Activated effector memory CD4-positive, alpha-beta T cell treated with anti-CD3 and anti-CD28 coated beads, Interleukin-2, amount 50 U/mL, for 16 hours (primary cell): ENCODE measurements at places on chromosomes 3 and 15.
A peak's percentile ranks its signal among the peaks of the same experiment; 100 is the strongest.

DNA sequence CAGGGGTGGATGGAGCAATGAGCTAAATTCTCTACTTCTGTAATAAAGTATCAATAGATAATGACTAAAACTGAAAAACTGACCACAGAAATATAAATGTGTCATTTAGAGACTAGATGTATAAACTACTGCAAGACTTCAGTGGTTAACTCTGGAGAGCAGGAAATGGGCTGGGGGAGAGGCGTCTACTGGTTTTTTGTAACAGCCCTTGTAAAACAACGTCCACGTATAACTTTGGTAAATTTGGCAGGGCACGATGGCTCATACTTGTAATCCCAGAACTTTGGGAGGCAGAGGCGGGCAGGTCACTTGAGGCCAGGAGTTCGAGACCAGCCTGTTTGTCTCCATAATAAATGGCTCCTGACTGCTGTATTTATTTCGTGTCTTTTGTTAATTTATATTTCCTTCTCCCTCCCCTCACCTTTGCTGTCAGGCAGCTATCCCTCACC lies 12.5 kb downstream of the RAB27A start:
- DNase-seq = peak; percentile 82

- no peak for DNase-seq
Observed at GRCh38 chr3:136023264-136023978, 57.9 kb downstream of the PPP2R3A start.

DNA sequence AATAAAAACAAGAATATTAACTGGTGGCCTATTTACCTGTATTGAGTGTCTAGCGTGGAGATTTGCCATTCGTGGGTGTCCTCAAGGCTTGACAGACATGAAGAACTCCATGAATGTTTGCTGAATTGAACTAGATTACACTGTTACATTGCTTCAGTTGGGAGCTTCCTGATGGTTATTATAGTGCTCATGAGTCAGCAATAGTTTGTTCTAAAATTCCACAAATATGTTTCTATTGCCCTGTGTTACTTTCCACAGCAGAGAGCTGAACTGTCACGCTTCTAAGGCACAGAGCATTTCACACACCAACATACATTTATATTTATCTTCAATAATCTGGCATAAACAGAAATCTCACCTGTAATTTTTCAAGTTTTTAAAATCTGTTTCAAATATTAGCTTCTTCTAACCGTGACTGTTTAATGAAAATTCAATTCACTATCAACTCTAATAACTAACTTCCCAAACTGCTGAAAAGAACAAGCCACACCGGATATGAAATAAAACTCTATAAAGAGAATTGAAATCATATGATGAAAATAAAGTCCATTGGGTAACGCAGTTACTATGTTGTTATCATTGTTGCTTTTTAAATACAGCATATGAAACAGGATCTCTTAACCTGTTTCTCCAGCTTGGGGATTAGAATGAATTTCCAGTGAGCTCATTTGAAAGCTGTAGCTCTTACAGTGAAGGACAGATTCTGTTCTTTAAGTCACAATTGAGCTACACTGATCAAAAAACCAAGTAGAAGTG lies 61.2 kb upstream of the MCF2L2 start:
- DNase-seq = no peak

- DNase-seq = no peak
Observed at GRCh38 chr15:71154607-71155200, 39.4 kb downstream of the THSD4 start.

GRCh38 chr15:84629033-84629432 lies 25.1 kb downstream of the WDR73 start:
- DNase-seq = no peak

- no peak for DNase-seq
Observed at GRCh38 chr15:86649277-86649676, 569.6 kb downstream of the AGBL1 start.

DNA sequence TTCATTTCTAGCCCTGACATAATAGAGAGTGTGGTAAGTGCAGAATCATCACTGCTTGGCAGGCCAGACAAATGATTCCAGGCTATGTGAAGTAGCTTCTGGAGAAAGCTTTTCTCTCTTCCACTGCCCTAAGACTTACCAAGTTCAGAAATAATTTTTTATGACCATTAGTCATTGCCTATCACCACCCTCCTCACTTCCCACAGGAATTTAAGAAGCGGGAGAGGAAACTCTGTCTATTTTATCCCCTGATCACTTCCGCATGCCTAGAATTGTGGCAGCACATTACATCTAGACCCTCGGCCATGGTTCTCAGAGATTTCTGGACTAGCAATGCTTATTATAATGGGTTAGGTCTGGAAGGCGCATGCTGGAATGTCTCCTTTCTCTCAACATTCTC lies 397.8 kb upstream of the NR2F2 start:
- no peak for DNase-seq

GRCh38 chr3:16697443-16698147 lies 92.4 kb upstream of the DAZL start:
- DNase-seq = no peak

DNA sequence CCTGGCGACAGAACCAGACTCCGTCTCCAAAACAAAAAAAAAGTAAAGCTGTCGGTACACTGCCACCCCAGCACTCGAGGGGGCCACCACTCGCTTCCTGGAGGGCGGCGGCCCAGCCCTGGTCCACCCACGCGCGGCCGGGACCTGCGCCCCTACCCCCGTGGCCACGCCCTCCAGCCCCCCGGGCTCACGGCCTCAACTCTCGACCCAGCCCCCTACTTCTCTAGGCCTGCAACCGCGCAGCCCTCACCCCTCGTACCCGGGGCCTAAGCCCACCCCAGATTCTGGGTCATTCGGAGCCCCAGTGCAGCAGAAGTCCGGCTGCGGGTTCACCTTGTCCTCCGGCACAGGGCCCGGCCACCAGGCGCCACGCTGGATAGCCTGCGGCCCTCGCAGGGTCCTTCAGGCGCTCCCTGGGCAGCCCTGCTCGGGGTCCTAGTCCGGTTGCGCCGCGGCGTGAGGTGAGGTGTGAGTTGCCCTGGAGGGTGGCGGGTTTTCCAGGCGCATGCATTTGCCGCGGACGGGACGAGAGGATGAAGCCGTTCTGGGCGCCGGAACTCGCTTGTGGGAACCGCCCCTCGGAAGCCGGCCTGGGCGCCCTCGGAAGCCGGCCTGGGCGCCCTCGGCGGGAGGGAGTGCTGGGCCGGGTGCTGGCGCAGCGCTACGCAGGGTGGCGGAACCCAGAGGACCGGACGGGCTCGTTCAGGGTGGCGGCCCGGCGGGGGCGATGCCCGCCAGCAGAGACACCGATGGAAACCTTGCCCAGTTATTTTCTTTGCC lies 32.3 kb downstream of the SPINK8 start:
- peak; percentile 96 for DNase-seq

DNA sequence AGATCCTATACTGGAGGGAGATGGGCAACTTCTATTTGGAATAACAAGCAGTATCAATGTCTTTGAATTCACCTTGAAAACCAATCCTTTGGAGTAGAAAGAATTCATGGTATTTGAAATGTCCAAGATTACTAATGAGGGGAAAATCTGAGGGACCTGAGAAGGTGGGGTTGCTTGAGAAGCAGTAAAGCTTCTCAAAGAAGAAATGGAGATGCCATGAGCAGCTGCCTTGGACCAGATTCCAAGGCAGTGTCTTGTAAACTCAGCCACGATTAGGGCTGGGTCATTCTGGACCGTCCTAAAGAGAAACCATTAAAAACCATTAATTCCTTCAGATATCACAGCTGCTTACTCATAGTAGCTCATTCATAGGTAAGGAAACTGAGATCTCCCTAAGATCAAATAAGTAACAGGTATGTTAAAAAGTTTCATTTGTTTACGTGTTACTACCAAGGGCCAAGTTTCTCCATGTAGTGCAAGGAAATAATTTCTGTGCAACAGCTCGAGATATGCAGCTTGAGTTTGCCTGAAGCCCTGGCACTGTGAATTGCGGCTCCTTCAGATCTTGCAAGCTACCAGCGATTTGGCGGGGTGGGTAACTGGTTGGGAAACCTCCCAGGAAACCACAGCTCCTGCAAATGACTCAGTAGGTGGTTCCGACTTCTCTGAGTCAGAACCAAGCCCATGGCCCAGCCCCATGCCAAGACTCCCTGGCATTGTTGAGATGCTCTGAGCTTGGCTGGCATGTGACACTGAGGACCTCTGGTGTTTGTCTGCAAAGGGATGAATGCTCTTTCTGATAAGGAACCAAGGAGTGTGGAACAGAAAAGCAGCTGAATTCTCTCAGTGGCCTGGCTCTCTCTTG lies 296.8 kb downstream of the RORA start:
- DNase-seq = peak; percentile 90

GRCh38 chr3:107431246-107432012 lies 54.2 kb downstream of the CCDC54 start:
- peak; percentile 76 for DNase-seq

DNA sequence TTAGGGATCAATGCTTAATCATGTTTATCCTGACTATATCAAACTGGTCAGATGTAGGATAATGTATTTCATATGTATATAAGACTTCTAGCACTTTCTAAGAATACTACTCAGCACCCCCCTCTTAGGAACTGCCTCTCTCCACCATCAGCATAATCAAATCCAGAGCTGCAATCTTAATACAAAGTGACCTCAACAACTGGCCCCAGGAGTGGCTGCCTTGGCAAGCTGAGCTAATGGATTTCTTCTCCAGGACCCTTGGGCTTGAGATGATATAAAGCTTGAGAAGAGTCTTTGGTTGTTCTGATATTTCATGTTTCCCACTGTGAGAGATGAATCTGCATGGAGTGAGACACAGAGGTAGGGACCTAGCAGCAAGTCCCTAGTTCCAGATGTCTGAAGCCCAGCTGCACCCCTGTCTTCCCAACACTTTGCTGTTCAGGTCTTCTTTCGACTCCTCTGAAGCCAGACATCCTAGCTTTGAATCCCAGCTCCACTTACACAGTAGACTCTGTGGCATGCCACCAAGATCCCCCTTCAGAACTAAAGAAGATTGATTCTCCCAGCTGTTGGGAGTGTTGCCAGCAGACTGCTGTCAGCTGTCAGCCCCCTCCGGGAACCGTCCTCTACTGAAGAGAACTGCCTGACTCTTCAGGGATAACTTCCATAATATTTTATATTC lies 309.3 kb upstream of the UBE2E2 start:
- DNase-seq = no peak

GRCh38 chr3:118628704-118629341 lies 405.8 kb downstream of the IGSF11 start:
- no peak for DNase-seq

DNA sequence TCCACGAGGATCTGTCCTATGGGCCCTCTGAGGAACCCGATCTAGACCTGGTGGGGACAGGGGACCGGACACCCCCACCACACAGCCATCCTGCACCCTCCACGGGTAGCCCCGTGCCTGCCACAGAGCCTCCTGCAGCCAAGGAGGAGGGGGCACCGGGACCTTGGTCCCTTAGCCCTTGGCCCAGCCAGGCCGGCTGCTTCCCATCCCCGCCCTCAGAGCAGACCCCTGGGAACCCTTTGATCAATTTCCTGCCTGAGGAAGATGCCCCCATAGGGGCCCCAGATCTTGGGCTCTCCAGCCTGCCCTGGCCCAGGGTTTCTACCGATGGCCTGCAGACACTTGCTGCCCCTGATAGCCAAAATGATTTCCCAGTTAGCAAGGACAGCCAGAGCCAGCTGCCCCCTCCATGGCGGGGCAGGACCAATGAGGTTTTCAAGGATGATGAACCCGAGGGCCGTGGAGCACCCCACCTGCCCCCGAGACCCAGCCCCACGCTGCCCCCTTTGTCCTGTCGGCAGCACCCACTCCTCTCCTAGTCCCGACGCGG lies 91.5 kb downstream of the TBC1D2B start:
- peak; percentile 44 for DNase-seq

DNA sequence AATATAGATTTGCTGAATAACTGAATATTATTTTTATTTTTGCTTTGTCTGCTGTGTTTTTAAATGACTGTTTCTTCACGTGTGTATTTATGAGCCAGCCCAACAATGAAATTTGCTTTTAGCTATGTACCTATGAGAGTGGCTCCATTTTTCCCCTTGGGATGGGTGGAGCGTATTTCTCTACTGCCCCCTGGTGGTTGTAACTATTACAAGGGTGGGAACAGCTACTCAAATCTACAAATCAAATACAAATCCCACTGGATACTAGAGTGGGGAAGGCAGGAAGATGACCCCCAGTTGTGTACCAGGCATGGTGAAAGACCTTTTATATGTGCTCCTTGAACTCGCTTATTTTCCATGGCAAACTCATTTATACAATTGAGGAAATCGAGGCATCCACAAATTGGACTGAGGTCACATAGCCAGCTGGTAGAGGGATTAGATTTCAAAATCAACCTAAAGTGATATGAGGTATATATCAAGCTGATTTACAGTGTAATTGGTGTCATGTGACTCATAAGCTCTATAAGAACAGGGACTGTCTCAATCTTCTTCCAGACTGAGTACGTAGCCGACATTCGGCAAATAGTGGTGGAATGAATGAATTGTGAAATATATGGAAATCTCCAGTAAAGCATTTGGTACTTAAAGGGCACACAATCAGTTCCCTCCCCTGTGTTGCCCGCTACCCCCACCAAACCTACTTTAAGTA lies 69.5 kb upstream of the VEPH1 start:
- DNase-seq = no peak

DNA sequence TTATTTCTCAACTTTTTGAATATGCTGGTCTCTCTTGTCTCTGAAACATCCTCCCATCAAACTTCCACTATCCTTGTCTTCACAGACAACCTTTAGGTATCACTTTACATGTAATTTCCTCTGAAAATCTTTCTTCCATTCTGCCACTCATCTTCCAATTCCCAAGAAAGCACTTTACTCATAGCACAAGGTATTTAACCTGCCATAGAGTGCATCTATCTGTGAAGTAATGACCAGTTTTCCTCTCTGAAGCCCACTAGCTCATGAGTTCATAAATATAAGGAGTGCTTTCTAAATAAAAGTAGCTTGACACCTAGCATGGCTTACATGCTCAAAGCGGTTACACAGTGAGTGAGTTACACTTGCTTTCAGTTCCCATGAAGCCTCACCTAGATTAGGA lies 160.7 kb upstream of the CMC1 start:
- DNase-seq = no peak

DNA sequence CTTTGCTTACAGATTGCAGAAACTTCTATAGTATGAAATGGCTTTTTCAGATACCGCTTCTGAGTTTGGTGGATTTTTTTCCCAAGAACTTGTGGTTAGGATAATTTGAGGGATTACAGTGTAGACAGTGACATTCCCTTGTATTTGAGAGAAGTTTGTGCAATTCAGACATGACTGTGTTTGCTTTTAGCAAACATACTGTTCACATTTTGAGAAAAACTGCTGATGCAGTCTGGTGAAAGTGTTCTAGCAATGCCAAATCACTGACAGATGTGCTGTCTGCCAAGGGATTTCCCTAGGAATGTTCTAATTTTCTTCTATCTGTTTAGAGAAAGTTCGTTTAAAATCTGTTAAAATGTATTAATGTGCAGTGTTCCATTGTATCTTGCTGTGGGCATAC lies 652.6 kb downstream of the FHIT start:
- DNase-seq = no peak

- DNase-seq = no peak
Observed at GRCh38 chr15:34279368-34279767, 54.6 kb downstream of the EMC4 start.
